ENCODE measurements at places on chromosomes 2 and 18.

DNA sequence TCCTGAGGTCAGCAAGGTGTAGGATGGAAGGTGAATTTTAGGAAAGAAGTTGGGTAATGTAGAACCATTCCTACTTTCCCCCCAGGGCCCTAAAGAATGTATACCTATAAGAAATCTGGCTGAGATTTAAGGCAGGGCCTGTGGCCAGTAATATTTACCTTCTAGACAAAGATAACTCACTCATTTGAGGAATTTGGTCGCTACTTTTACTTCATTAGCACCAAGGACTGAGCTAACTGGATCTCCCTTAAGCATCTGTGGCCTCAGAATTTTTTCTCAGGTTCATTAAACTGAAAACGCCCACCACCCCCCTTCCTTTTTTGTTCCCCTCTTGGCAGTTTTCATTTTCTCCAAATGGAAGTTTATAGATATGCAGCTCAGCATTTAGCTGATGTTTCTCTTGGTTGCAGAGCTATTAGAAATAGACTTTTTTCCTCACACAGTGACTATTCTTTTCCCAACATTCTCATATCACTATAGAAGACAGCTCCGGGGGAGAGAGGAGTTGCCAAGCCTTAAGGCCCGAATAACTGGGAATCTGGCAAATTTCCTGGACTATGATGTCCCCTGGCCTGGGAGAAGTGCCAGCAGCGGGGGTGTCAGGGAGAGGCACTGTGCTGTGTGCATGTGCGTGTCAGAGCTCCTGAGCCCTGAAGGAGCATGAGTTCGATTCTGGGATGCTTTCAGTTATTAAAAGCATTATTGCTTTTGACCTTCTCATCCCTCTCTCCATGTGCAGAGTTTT is 310.9 kb downstream of the PRKCE start:
- DNase-seq, result peak; percentile 64

DNA sequence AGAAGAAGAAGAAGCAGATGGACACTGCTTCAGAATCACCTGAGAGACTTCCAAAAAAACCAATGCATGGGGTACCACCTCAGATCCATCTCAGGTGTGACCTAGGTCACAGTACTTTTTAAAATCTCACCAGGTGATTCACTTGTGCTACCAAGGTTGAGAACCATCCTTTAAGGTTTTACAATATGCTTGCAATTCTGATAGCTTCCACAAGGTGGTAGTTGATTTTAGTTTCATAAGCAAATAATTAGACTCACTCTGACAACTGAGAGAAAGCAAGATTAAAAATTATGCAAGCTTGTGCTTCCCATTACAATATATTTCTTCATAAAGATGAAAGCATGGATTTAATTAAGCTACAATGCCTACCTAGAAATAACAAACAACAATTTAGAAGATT is 355.1 kb downstream of the EN1 start:
- DNase-seq, result peak; percentile 38

GRCh38 chr2:11945139-11946126 is 199.0 kb downstream of the LPIN1 start:
- peak; percentile 30 for DNase-seq

DNA sequence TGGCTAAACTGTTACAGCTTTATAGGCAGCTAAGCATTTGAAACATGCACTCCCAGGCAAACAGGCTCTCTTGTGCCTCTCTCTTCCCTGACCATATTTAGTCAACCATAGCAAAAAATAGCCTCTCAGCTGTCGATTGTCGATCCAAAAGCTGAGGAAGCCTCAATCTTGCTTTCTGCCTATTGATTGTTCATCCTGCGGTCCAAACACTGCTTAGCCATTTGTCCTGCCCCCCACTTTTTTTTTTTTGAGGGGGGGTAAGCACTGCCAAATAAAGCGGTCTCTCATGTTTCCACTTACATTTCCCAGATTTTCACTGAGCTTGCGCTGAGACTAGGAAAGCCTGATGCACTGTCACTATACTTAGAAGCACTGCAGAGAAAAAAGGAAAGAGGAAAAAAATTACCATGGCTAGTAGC is 90.8 kb downstream of the MIB1 start:
- DNase-seq, result peak; percentile 16
